ENCODE measurements at places on chromosomes 5 and 9.

- DNase-seq, result no peak
Observed at GRCh38 chr5:173907686-173908371, 19.7 kb downstream of the CPEB4 start.

GRCh38 chr9:104586496-104587180 is 12.6 kb downstream of the OR13C5 start:
- DNase-seq, result no peak

DNA sequence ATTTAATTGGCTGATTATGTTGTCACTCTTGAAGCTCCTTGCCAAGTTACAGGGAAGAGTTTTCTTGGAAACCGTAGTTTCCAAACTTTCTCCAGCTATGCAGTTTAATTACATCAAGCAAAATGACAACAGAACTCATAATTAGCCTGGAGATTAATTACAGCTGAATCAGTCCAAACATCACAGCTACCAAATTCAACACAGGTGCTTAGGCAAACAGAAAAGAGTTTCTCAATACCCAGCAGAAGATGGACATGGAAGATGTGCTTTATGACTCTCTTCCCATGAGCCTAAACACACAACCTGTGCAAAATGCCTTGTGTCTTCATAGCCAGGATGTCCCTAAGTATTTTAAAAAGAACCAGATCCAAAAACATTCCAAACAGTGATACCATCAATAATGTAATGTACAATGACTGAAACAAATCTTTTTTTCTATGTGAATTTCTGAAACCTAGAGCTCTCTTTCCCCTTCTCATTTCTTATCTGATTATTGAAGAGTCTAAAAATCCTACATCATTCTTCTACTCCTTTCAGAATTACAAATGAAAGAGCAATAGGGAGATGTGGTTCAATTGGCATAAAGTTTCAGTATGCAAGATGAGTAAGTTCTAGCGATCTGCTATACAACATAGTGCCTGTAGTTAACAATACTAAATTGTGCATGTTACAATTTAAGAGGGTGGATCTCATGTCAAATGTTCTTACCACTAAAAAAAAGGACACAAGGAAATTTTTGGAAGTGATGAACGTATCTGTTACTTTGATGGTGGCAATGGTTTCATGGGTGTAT is 124.3 kb downstream of the RASEF start:
- DNase-seq, result no peak

DNA sequence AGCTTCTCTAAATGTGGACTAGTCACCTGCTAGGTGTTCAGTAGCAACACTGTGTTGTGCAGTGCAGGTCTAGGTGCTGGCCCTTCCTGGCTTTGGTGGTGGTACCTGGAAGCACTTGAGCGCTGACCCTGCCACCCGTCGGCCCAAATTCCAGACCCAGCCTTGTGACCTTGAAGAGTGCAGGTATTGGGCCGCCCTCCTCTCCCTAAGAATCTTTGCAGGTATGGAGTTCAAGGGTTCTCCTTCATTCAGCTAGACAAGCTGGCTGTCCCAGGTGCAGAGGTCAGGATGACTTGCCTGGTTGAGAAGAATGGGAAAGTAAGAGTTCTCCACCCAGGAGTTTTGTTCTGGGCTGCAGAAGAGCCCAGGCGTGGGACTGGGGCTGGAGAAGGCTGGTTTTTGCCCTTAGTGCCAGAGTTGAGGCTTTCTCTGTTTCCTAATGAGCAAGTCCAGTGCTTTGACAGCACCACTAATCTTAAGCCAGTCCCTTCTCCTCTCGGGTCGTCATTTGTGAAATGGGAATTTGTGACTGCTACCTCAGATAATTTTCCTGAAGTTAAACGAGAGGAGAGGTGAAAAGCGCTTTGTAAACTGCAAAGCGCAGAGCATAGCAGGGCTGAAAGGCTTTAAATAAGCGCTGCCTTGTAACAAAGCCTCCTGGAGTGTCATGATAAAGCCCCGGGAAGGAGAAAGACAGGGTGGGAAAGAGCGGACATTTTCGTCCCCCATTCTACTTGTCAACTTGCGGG is 4.0 kb downstream of the FOXE1 start:
- no peak for DNase-seq

DNA sequence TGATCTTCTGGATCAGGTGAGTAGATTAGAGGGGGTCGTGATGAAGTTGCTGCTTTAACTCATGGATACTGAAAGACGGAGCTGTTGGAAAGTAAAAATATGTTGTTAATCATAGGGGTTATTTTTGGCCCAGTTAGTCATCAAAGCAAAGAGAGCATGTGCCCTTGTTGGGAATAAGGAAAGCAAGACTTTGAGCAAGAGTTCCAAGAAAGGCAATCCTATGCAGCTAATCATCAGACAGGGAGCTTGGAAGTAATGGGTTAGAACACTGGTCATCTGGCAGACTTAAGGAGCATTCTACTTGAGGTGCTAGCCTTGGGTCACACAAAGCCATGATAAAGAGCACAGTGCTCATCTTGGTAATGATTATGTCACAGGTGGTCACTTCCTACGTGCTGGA is 18.3 kb downstream of the ASPN start:
- DNase-seq, result no peak

GRCh38 chr5:166724284-166724683 is 1567.2 kb upstream of the WWC1 start:
- DNase-seq, result no peak

DNA sequence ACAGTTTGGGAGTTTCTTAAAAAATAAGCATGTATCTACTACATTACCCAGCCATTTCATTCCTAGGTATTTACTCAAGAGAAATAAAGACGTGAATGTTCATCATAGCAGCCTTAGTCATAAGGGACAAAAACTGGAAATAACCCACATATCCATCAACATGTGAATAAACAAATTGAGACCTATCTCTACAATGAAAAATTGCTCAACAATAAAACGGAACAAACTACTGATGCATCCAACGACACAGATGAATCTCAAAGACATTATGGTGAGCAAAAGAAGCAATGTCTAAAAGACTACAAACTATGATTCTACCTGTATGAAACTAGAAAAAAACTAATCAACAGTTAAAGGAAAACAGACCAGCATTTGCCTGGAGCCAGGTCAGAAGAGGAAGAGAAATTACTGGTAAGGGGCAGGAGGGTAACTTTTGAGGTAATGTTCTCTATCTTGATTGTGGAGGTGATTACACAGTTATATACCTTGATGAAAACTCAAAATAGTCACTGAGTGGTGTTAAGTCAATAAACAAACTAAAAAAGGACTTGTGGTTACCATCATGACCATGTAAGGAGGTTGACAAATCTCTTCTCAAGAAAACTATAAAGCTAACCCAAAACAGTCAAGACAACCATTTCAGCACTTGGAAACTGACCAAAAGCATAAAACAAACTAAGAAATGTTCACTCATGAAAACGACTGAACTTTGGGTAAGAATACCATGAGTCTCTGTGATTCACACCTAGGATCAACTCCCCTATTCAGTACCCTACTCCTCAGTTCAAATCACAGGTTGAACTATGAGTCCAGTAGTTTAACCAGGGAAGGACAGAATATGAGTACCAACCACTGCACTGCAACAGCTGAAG is 10.4 kb downstream of the UIMC1 start:
- no peak for DNase-seq

DNA sequence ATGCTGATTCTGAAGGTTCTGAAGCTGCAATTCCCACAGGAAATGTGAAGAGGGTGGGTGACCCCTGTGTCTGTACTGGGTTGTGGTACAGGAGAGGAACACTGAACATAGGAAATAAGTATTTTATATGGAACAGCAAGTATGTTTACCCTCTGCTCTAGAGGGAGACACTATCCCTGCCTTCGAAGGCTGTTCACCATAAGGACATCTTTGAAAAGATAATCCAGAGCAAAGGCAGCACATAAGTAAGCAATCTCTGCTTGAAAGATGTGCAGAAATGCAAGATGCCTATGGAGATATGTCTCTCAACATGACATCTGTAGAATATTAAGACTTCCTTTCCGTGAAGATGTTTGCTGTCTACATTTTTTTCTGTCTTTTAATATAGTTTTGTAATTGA is 184.4 kb upstream of the EFNA5 start:
- no peak for DNase-seq

DNA sequence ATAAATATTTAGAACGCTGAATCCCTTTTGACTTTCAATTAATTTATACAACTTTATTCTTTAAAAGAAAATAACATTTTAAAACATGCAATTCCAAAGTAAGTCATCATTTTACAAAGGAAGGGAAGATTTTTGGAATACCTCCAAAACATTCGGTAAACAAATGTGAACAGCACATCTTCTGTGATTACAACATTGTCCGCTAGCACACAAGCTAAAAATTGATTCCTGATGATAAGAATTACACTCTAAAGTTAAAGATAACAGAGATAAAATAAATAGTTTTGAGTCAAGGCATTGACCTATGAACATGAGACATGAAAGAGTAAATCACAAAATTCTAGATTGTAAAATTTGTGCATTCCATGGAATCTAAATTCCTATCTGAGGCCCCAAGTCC is 56.2 kb upstream of the TRAF1 start:
- DNase-seq, result no peak

DNA sequence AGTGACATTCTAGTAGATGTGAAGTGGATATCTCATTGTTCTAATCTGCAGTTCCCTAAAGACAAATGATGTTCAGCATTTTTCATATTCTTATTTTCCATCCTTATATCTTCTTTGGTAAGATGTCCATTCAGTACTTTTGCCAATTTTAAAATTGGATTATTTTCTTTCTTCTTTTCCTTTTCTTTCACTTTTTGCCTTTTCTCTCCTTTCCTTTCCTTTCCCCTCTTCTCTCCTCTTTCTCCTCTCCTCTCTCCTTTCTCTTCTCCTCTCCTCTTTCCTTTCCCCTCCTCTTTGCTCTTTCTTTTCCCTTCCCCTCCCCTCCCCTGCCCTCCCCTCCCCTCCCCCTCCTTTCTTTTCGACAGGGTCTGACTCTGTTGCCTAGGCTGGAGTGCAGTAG is 10.1 kb downstream of the ZFYVE16 start:
- no peak for DNase-seq

DNA sequence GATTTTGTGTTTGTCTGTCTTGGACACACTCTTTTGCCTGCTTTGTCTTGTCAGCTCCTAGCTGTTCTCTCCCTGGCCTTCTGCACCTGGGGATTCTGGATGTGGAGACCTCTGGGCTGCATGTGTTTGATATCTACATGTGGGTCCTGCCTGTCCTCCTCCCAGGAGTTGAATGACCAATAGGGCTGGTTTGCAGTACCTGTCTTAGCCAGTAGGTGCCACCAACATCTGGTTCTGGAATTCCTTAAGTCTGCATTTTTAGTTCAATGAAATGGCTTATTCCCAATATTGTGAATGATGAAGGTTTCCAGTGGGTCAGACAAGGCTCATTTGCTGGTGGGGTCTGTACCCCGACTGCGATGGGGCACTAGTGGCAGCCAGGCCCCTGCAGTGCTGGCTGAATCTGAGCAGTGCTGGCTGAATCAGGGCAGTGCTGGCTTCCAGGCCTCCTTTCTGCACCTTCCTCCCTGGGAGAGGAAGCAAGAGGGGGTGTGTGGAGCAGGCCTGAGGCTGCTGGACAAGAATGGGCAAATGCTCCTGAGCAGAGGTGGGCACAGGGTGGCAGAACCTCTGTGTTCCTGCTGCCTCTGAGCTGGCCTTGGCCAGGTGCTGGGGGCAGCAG is 73.3 kb downstream of the RXRA start:
- DNase-seq, result no peak

DNA sequence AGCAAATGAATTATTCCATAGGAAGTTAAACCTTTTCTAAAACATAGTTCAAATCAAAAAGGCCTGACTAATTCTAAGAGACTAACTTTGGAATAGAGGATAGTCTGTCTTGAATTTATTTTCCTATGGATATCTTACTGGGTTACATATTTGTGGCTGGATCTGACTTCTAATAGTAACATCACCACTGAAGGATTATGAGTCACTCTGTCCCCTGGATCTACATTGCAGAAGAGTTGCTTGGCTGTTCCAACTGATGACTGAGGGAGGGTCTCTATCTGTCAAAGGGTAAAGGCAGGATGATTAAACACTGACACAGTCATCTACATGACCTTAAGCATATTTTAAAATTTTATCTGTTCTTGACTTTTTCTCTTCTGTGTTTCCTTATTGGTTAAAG is 119.6 kb upstream of the FST start:
- DNase-seq, result no peak

DNA sequence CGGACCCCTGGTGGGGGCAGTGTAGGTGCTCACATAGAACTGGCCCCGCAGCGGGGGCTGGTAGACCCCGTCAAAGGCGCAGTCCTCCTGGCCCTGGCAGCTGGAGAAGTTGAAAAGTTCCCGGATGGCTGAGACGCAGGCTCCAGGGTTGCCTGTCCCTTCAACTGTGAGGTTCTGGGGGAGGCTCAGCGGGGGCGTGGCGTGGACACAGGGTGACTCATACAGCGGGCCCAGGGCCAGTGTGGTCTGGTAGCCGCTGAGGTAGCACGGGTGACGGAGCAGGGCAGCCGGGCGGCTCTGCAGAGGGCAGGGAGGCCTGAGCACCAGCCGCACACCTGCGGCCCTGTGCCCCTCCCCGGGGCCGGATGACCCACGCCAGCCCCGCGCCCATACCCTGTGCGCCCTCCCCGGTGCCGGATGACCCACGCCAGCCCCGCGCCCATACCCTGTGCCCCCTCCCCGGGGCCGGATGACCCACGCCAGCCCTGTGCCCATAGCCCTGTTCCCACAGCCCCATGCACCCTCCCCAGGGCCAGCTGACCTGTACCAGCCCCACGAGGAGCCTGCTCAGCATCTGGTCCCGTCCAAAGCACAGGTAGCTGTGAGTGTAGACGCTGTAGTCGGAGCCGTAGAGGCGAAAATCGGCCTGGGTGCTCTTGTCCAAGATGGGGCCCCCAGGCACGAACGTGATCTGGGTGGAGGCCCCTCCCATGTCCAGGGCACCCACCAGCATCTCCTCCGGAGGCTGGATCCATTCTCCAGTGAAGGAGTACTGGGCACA is 5.0 kb downstream of the ENTPD8 start:
- DNase-seq, result no peak

DNA sequence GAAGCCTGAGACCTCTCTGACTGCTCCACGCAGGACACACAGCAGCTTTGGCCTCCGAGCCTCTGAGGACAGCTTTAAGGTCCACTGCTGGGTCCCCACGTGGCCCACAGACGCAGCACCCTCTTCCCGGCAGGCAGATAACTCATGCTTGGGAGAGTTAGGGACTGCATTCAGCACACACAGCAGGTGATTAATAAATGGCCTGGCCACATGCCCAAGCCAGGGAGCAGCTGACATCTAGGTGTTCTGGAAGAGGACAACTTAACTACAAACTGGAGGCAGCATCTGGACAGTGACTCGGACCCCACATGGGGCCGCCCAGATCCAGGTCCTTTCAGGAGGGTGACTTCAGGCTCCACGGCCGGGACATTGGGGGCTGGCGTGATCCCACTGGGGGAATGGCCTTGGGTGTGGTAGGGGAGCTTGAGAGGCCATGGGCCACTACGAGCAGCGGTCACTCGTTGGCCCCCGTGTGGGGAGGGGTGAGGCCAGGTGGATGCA is 11.3 kb downstream of the NINJ1 start:
- no peak for DNase-seq
